Activated CD8-positive, alpha-beta memory T cell treated with anti-CD3 and anti-CD28 coated beads, Interleukin-2, amount 10 ng/mL, durations not matched to agents 7 days and 5 days (primary cell): ENCODE measurements at places on chromosomes 6 and 20. TPM values are rescaled to one million over a fixed set of nuclear protein-coding genes. Genes with fewer than 3 reads are reported as not detected.

FRMD1 gene
- not detected for total RNA-seq

XKR7 gene
- not detected for total RNA-seq

CD109 gene
- total RNA-seq: 11.2 TPM

ULBP1 gene
- total RNA-seq: 1.2 TPM

TOX2 gene
- total RNA-seq: 1.9 TPM

ZBTB24 gene
- 17.5 TPM for total RNA-seq

NEU1 gene
- 21.5 TPM for total RNA-seq

C6orf58 gene
- not detected for total RNA-seq

SLC29A1 gene
- total RNA-seq: 49.9 TPM

ACOT13 gene
- total RNA-seq: 21.8 TPM
